Small intestine (tissue), 16 donors: ENCODE measurements at places on chromosomes 5 and 9.

GRCh38 chr9:94951324-94952135 is 225.0 kb downstream of the AOPEP start:
- peak; percentile 19 for DNase-seq

GRCh38 chr9:106143781-106144180 is 449.4 kb downstream of the TMEM38B start:
- no peak for DNase-seq

DNA sequence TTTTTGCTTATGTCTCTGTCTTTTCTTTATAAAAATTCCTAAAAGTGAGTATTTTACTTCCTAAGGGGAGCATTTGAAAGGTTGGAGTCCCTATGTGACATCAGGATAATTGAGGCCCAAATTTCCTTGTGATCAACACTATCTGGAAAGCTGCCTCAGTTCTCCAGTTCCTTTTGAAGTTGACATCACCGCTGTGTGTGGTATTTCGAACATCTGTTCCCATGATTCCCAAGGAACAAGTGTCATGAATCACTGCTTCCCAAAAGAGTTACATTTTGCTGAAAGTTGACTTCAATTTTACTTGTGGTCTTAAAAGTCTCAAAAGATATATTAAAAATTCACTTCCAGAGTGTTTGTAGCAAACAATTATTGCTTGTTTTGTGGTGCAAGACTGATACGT is 452.1 kb upstream of the RGMB start:
- DNase-seq = no peak

- DNase-seq = no peak
Measured at GRCh38 chr5:152674403-152674802, 269.3 kb upstream of the NMUR2 start.

GRCh38 chr5:153542536-153542935 is 52.1 kb downstream of the GRIA1 start:
- no peak for DNase-seq

DNA sequence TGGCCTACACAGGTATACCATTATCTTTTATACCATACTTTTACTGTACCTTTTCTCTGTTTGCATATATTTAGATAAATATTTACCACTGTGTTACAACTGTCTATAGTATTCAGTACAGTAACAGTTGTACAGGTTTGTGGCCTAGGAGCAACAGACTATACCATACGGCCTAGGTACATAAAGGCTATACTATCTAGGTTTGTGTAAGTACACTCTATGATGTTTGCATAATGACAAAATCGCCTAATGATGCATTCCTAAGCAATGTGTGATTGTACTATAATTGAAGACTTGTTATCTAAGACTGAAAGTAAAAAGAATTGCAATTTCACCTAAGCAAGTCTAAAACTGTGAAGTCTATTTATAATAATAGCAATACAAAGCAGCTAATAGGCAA is 3.9 kb downstream of the C9orf72 start:
- peak; percentile 55 for DNase-seq

DNA sequence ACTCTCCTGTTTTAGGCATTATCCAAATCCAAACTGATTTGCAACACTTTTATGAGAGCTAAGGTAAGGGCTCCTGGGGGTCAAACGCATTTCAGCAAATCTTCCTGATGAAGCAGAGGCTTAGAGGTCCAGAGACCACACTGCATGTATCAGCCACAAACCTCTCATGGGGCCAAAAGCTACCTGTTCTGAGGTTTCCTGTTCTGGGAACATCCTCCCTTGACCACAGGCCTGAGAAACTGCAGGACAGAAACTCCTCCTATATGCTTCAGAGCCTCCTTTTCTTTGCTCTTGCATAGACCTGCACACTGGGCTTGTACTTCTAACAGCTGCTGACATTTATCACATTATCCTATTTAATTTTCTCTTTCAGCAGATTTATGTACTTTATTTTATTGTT is 92.6 kb downstream of the OR2K2 start:
- no peak for DNase-seq

- DNase-seq = no peak
Measured at GRCh38 chr5:122141751-122142150, 12.4 kb downstream of the ZNF474 start.

DNA sequence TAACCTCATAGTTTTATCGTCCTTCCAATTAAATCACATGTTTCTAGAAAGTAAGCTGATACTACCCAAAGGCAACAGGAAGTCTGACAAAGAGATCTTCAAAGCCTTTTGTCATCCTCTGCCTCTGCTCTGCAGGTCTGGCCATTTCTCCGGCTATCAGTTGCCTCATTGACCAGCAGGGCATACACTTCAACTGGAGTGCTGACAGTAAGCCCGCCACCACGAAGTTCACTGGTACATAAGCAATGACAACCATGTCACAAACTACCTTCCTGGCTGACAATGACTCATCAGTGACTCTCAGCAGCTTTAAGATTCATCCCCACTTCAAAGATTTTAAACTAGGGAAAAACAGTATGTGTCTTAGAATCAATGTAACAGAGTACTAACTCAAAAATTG is 20.6 kb downstream of the SPTLC1 start:
- no peak for DNase-seq

DNA sequence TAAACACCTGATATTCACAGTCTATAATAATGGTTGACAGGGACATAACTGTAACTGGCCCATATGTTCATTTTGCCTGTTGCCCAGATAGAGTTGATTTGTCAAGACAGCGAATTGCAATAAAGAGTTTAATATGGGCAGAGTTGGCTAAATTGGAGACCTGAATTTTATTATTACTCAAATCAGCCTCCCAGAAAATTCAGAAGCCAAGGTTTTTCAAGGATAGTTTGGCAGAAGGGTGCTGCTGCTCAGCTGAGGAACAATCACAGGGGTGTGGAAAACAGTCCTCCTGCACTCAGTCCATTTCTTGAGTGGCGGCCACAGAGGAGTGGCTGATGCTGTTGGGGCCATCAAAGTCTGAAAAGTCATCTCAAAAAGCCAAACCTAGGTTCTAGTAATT is 19.0 kb downstream of the ANXA2R start:
- DNase-seq = no peak

DNA sequence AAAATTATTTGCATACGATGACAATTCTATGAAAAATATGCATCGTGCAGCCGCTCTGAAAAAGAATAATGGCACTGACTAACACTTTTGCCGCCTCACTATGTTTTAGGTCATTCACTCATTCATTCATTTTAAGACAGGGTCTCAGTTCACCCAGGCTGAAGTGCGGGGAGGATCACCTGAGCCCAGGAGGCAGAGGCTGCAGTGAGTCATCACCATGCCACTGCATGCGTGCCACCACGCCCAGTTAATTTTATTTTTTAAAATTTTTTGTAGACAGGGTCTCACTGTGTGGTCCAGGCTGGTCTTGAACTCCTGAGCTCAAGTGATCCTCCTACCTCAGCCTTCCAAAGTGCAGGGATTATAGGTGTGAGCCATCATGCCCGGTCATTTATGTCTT is 37.0 kb downstream of the RAPGEF1 start:
- DNase-seq = no peak

GRCh38 chr9:35791297-35791921 is at the start of gene NPR2:
TSS of gene NPR2 (plus strand) at chr9:35791591. CDS start at chr9:35792409, 818 bp downstream.
- no peak for DNase-seq

DNA sequence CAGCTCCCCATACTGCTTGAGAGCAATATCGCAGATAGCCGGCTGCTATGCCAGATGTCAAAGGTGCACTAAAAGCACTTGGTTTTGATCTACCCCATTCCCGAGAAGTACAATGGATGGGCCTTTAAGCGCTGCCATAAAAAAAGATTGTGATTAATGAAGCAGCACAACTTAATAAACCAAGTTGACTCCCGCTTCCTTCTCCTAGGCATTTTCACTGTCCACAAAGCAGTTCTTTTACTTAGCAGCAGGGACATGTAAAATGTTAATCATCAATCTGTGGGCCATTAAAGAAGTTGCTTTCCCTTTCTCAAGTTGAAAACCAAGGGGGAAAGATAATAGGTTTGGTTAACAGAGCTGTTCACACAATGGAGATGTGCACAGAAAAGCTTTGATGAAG is 176.4 kb downstream of the TRPM6 start:
- DNase-seq = no peak

DNA sequence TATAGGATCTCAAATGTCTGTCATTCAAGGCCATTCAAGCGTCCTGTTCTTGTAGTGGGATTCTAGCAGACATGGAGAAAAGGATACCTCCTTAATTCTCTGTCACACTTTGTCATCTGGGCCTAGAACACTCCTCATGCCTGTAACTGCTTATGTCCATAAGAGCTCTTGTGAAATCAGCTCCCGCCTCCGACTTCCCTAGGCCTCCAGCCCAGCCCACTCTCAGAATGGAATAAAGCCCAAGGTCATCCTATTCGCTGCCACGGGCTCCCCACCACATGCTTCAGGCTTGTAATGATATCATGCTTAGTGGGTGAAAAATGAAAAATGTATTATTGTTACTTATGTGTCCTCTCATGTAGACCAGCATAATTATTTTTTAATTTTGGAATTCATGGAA is 632.5 kb downstream of the ISL1 start:
- peak; percentile 30 for DNase-seq

DNA sequence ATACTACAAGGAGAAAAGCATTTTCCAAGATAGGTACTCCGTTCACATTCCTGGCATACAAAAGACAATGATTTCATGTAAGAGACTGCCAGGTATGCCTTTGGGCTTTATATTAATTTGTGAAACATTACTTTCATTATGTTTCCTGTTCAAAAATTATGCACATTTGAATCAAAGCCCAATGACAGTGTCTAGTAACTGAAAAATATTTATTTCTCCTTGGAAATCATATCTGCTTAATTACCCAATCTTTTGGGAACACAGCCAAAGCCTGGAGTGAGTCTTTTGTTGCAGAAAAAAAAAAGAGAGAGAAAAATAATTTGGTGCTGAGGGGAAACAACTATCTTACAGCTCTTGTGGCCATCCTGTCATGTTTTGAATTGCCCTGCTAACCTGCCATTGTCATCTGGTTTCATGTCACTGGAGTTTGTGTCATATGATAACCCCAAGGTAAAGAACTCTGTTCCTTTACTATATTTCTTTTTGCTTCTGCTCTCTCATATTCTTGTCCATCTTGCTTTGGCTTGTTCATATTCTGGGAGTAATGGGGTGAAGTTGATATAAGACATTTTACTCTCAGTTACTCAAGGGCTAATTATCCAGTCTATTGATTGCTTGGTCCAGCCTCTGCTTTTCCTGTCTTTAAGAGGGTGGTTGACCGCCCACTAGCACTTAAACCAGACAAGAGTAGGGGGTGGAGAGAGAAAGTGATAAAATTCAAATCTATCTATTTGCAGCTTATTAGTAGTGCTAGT is 238.3 kb upstream of the NUDT12 start:
- no peak for DNase-seq

GRCh38 chr9:92048924-92049625 is 66.1 kb downstream of the SPTLC1 start:
- DNase-seq = no peak

DNA sequence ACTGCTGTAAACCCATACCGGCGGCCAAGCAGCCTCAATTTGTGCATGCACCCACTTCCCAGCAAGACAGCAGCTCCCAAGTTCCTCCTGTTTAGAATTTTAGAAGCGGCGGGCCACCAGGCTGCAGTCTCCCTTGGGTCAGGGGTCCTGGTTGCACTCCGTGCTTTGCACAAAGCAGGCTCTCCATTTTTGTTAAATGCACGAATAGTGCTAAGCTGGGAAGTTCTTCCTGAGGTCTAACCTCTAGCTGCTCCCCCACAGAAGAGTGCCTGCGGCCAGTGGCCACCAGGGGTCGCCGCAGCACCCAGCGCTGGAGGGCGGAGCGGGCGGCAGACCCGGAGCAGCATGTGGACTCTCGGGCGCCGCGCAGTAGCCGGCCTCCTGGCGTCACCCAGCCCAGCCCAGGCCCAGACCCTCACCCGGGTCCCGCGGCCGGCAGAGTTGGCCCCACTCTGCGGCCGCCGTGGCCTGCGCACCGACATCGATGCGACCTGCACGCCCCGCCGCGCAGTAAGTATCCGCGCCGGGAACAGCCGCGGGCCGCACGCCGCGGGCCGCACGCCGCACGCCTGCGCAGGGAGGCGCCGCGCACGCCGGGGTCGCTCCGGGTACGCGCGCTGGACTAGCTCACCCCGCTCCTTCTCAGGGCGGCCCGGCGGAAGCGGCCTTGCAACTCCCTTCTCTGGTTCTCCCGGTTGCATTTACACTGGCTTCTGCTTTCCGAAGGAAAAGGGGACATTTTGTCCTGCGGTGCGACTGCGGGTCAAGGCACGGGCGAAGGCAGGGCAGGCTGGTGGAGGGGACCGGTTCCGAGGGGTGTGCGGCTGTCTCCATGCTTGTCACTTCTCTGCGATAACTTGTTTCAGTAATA is at the start of gene FXN:
TSS of gene FXN (plus strand) at position 315 of the 871 bp plus-strand sequence. CDS start at position 346, 31 bp downstream.
- DNase-seq = peak; percentile 92

DNA sequence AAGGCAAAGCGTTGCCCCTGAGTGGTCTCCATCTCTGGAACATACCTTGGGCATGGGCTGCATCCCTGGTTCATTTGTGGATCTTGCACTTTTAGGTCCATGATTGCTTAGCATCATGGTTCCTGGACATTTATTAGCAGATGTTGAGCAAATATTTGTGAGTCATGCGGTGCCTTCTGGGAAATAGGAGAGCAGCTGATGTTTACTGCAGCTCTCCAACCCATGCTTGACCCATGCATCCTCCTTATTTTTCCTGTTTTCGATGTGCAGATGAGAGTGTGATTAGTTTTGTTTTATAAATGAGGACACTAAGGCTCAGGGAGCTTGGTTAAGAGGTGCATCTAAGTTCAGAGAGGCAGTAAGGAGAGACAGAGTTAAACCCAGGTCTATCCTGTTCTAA is 253.7 kb downstream of the ICE1 start:
- DNase-seq = no peak

- DNase-seq = no peak
Measured at GRCh38 chr9:109556061-109556460, 58.0 kb upstream of the PTPN3 start.

- DNase-seq = no peak
Measured at GRCh38 chr9:37300620-37301019, 121.9 kb upstream of the GRHPR start.

- no peak for DNase-seq
Measured at GRCh38 chr5:149313151-149313841, 32.0 kb upstream of the GRPEL2 start.

DNA sequence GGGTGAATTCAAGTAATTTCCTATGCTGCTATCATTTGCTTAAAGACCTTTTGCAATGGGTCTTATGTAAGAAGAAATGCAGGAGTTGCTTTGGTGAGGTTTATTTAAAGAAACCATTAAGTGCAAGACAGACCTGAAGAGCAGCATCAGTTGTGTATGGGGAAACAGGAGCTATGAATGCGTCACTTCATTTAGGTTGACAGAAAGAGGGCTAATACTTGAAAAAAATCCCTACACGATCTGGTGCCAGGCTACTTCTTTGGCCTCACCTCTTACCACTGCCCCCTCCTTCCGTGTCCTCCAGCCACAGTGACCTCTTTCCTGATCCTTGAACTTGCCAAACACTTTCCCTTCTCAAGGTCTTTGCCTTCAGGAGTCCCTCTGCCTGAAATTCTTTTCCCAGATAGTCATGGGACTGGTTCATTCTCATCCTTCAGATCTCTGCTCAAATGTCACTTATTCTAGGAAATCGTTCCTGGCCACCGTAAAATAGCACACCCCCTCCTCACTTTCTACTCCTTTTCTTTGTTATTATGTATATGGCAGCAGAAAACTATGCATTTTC is 1.4 kb upstream of the JAK2 start:
- no peak for DNase-seq
